ENCODE measurements at places on chromosomes 1 and 21. TPM values are rescaled to one million over a fixed set of nuclear protein-coding genes. Genes with fewer than 3 reads are reported as not detected.

Gene S1PR1
- 23.8 TPM for polyA plus RNA-seq

Gene KIRREL1
- polyA plus RNA-seq, result 32.0 TPM

Gene ZNF648
- polyA plus RNA-seq, result not detected

Gene OR2L2
- polyA plus RNA-seq, result not detected

Gene KISS1
- 0.77 TPM for polyA plus RNA-seq

Gene SPRR2B
- polyA plus RNA-seq, result not detected

Gene ABCA4
- 0.43 TPM for polyA plus RNA-seq

Gene FNDC10
- 1.4 TPM for polyA plus RNA-seq

Gene SLAMF8
- polyA plus RNA-seq, result 0.34 TPM

Gene TAS1R3
- 3.3 TPM for polyA plus RNA-seq

Gene PTCH2
- polyA plus RNA-seq, result 8.2 TPM

Gene CFHR5
- not detected for polyA plus RNA-seq

GRCh38 chr1:246001142-246001836, 505.8 kb downstream of the SMYD3 start:
- no peak for DNase-seq

DNA sequence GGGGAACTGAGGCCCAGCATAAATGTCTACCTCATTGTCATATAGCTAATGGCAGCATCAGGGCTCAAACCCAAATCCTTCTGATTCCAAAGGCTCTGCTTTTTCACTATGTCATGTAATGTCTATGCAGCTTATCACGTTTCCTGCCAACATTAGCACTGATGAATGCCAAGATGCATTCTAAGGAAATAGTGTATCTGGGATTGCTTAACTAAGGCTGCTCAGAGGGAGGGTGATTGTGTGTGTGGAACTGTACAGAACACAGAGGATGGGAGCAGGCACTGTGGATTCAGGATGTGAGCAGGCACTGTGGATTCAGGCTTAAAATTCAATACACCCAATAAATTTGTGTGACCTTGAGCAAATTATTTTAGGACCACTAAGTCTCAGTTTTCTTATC, 456.4 kb upstream of the DEPDC1 start:
- no peak for DNase-seq

- no peak for DNase-seq
These were observed 42.2 kb downstream of the ECE1 start for GRCh38 chr1:21247892-21248715.

- DNase-seq, result no peak
These were observed 23.3 kb upstream of the MOV10 start for GRCh38 chr1:112651205-112651604.

GRCh38 chr1:67683316-67683715, 1.7 kb upstream of the GADD45A start:
- peak; percentile 26 for DNase-seq

DNA sequence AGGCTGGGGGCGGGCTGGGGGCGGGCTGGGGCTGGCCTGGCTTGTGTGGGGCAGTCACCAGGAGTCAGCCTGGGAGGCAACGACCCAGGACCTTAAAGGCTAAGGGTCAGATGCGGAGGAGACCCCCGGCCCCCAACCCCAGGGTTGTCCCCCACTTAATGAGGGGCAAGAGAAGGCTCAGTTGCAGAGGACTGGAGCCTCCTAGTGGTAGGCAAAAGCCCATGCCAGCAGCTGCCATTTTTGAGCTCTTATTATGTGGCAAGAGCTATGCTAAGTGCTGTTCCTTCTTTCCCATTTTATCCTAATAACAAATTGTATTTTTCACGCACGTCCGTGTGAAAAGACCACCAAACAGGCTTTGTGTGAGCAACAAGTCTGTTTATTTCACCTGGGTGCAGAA, 8.0 kb downstream of the KIAA1614 start:
- DNase-seq, result no peak

GRCh38 chr21:32941263-32941662, 84.5 kb upstream of the OLIG2 start:
- no peak for DNase-seq

GRCh38 chr1:201884425-201884824, 4.3 kb upstream of the SHISA4 start:
- DNase-seq, result no peak

GRCh38 chr1:117622726-117623125, 16.9 kb downstream of the TENT5C start:
- DNase-seq, result no peak

GRCh38 chr1:99131546-99131945, 126.9 kb upstream of the PLPPR5 start:
- DNase-seq, result peak; percentile 62

DNA sequence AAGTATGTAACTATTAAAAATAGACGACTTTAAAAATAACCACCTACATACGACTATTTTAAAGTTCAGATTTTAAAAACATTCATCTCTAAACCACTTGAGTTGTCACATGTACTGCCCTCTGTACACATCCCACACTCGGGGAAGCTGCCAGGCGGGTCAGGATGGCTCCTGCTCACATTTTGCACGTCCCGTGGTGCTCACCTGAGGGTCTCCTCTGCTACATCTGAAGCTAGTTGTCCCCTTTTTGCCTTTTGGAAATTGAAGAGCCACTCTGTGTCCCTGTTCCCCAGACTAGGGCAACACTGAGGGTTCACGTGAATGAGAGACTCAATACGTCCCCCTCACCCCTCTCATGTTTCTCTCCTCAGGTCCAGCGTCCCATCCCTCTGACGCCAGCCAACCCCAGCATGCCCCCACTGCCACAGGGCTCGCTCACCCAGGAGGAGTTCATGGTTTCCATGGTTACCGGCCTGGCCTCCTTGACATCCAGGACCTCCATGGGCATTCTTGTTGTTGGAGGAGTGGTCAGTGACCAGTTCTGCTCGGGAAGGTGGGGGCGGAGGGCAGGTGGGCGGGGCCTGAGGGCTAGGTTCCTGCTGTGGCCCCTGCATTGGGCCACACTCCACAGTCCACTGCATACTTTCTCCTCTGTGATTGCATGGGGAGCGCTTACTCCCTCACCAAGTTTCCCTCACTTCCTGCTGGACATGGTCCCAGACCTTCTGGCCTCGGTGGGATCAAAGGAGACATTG, 13.0 kb upstream of the MIIP start:
- no peak for DNase-seq

GRCh38 chr21:45634511-45635183, 8.9 kb upstream of the PCBP3 start:
- DNase-seq, result no peak

DNA sequence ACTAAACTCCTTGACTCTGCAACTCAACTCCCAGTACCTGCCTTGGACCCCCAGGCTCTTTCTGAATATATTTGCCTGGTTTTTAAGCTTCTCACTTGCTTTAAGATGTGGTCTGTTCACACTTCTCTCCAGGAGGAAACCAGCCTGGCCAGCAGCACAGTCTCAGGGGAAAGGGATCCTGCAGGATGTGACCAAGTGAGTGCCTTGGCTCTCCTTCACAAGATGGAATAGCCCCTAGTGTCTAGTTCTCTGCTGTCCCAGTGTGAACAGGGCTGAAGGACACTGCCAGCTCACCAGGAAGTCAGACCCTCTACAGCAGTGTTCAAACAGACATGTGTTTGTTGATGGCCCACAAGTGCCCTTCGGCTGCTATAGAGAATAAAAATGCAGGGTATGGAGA, 32.9 kb downstream of the CD244 start:
- no peak for DNase-seq

GRCh38 chr1:8276932-8277331, 41.0 kb upstream of the SLC45A1 start:
- no peak for DNase-seq

- no peak for DNase-seq
These were observed 827.7 kb upstream of the BRINP3 start for GRCh38 chr1:191305370-191305769.

DNA sequence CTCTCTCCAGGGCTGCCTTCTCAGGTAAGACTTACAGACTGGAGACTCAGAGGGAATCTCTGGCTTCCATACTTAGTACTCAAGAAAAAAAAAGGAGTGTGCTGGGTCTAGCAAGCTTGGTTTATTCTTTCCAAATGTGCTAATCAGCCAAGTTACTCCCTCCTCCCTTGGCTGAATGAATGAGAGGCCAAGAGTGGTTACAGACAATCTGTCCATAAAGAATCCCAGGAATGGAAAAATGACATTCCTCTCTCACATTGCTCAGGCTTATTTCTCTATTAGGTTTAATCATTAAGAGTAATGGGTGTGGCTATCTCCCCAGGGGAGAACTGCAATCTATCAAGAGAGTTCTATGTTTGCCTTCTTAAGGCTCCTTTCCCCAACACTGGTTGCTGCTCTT, 547.3 kb upstream of the PLXNA2 start:
- no peak for DNase-seq

- DNase-seq, result peak; percentile 4
These were observed 278.0 kb downstream of the MRPL39 start for GRCh38 chr21:25329227-25329825.

DNA sequence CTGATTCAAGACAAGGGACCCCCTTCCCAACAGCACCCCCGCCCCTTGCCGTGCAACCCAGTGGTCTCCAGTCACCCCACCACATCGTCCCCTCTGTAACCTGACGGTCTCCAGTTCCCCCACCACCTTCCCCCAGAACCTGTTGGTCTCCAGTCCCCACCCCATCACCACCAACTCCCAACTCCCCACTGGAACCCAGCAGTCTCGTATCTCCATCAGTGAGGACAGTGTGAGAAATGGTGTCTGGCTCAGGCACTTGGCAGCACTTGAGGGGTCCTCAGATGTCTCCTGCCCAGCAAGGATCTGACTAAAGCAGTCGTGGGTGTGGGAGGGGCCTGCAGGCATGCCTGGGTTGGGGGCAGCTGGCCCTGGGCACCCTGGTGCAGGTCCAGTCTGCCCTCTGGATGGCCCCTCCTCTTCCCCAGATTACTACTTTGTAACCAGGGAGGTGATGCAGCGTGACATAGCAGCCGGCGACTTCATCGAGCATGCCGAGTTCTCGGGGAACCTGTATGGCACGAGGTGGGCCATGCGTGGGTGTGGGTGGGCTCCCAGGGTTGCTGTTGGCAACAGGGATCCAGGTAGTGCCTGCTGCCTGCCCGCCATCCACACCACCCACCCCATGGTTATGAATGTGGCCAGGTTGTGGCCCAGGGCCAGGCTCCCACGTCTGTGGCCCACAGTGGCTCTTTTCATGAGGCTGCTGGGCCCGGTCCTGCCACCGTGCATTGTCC, 3.1 kb upstream of the GJC2 start:
- DNase-seq, result no peak

GRCh38 chr1:27314737-27315136, 7.2 kb upstream of the TMEM222 start:
- no peak for DNase-seq

Data from muscle of arm (tissue), 14 donors.